Tongue (tissue), 3 donors: ENCODE measurements at places on chromosomes 2 and 18.

DNA sequence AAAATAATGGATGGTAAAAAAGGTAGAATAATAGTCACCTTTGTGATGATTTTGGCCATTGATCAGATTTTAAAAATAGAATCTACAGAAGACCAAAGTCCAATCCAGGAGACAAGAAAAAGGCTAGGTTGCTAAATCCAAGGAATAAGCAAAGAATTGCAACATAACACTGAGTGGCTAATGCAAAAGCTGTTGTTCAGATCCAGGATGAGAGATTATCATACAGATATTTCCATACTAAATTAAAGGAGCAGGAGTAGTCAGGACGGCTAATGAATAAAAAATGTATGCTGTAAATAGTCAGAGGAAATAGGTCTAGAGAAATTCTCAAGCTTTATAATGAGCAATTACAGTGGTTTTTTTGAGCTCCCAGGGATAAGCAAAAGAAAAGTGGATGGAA lies 745.9 kb upstream of the ACVR2A start:
- DNase-seq = no peak

GRCh38 chr18:76306685-76307292 lies 188.3 kb downstream of the ZNF516 start:
- peak; percentile 18 for DNase-seq

GRCh38 chr2:220653776-220654175 lies 918.3 kb downstream of the EPHA4 start:
- no peak for DNase-seq

DNA sequence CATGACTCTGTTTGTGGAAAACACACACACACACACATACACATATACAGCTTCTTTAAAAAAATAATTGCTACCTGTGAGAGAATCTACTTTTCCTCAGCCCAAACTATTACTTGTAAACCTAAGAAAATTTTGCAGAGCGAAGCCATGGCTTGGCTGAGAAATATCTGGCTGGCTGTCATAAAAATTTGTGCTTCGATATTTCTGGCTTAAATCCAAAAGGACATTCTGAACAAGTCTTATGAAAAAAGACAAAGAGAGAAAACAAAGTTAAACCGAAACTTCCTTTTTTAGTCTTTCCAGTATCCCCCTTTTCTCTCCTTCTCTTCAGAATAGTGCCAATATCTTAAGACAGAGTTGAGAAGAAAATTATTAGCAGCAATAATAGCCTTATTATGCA lies 2048.0 kb downstream of the SUCLG1 start:
- peak; percentile 31 for DNase-seq
